ENCODE measurements at places on chromosomes 13 and 19.
A peak's percentile ranks its signal among the peaks of the same experiment; 100 is the strongest.

GRCh38 chr19:44512326-44513298 lies 12.3 kb upstream of the ZNF180 start:
- DNase-seq = peak; percentile 49

DNA sequence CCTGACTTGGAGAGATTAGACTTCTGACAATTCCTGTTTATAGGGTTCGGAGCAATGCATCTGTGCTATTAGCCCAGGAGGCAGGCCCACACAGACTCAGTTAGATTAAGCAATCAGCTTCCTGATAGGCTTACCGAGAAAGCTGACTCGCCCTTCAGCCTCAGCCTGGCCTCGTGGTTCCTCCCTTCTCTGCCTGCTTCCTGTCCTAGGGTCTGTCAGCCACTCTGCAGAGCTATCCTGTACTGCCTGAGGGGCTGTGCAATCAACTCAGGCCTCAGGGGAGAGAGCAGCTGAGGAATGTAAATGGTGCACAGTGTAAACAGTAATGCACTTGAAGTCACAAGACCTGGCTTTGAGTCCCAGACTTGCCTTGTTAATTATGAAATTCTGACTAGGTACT lies 30.7 kb downstream of the HTR2A start:
- peak; percentile 89 for DNase-seq

GRCh38 chr13:114286808-114287207 lies 5.4 kb downstream of the UPF3A start:
- no peak for DNase-seq

- no peak for DNase-seq
Observed at GRCh38 chr19:41027273-41027967, 36.3 kb downstream of the CYP2B6 start.

GRCh38 chr13:73608711-73609485 lies 525.3 kb downstream of the KLF12 start:
- no peak for DNase-seq

DNA sequence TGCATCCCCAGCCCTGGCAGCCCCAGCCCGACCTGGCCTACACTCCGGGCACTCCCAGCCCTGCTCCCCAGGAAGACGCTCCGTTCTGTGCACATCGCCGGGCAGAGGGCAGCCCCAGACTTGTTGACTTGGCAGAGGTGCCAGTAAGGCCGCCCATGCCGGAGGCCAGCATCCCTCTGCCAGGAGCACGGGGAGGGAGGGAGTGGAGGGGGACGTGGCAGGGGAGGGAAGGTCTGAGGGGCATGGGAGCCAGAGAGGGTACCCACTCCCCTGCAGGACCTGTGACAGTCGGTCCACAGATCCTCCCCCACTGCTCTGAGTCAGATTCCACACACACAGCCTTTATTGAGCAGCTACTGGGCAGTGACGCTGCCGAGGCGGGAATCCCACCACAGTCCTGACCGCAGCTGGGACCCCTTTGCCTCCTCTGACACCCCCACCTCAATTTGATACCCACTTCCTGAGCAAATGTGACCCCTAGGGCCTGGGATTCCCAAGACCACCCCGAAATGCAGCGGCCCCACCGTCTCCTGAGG lies 1.9 kb upstream of the NKPD1 start:
- no peak for DNase-seq

GRCh38 chr13:40666933-40667621 lies 636 bp upstream of the FOXO1 start:
- peak; percentile 24 for DNase-seq

- DNase-seq = no peak
Observed at GRCh38 chr19:17321655-17322489, 12.5 kb downstream of the DDA1 start.

DNA sequence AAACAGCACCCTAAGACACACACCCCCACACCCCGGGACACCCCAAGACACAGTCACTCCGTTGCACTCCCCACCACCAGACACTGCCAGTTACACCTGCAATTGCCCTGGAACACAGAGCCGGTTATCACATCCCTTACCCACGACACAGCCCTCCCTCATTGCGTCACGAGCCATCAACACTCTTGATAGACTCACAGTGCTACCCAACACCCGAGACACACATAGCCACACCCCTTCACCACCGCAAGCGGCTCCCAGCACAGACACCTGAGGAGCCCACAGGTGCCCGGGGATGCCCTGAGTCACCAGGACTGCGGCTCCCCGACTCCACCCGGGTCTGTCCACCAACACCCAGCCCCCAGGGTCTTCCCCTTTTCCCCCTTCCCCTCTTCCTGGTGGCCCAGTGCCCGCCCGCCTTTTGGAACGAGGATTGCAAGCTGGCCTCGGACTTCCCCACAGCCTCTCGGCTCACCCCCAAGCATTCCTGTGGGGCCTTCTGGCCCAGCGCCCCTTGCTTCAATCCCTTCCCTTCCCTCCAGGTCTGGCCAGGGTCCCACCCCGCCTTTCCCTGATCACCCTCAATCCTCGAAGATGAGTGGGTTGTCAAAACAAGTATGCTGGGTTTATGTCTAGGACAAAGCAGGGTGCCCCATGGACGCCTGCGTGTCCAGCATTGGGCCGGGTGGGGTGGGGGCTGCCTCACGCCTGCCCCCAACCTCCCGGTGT lies 1.7 kb upstream of the PTGER1 start:
- no peak for DNase-seq

GRCh38 chr19:5103061-5103701 lies 134.3 kb downstream of the KDM4B start:
- DNase-seq = peak; percentile 76

DNA sequence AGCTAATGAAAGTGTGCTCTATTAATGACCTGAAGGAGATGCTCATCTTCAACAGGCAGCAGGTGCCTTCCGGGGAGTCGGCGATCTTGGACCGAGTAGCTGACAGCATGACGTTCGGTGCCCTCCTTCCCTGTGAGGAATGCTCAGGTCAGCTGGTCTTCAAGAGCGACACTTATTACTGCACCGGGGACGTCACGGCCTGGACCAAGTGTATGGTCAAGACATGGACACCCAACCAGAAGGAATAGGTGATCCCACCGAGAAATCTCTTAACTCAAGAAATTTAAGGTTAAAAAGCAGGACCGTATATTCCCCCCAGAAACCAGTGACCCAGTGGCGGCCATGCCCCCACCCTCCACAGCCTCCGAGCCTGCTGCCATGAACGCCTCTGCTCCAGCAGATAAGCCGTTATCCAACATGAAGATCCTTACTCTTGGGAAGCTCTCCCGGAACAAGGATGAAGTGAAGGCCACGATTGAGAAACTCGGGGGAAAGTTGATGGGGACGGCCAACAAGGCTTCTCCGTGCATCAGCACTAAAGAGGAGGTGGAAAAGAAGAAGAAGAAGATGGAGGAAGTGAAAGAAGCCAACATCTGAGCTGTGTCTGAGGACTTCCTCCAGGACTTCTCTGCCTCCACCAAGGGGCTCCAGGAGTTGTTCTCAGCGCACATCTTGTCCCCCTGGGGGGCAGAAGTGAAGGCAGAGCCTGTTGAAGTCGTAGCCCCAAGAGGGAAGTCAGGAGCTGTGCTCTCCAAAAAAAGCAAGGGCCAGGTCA lies 22.8 kb upstream of the ANKRD10 start:
- DNase-seq = no peak
